ENCODE measurements at places on chromosomes 6 and 20. TPM values are rescaled to one million over a fixed set of nuclear protein-coding genes. Genes with fewer than 3 reads are reported as not detected.

DEFB125 gene
- not detected for total RNA-seq

SLC17A3 gene
- not detected for total RNA-seq

ENPP1 gene
- total RNA-seq = 0.47 TPM

ZNF512B gene
- total RNA-seq = 9.9 TPM

C6orf58 gene
- total RNA-seq = not detected

PNPLA1 gene
- not detected for total RNA-seq

FAM8A1 gene
- 7.6 TPM for total RNA-seq

KHDC1 gene
- total RNA-seq = 0.85 TPM

PROKR2 gene
- not detected for total RNA-seq

FOXQ1 gene
- not detected for total RNA-seq

NDUFAF4 gene
- total RNA-seq = 9.3 TPM
